Suppressor macrophage treated with lipopolysaccharide for 4 hours (primary cell): ENCODE measurements at places on chromosomes 16 and 17.

GRCh38 chr17:68710035-68710780 lies 109.0 kb upstream of the FAM20A start:
- no peak for DNase-seq

DNA sequence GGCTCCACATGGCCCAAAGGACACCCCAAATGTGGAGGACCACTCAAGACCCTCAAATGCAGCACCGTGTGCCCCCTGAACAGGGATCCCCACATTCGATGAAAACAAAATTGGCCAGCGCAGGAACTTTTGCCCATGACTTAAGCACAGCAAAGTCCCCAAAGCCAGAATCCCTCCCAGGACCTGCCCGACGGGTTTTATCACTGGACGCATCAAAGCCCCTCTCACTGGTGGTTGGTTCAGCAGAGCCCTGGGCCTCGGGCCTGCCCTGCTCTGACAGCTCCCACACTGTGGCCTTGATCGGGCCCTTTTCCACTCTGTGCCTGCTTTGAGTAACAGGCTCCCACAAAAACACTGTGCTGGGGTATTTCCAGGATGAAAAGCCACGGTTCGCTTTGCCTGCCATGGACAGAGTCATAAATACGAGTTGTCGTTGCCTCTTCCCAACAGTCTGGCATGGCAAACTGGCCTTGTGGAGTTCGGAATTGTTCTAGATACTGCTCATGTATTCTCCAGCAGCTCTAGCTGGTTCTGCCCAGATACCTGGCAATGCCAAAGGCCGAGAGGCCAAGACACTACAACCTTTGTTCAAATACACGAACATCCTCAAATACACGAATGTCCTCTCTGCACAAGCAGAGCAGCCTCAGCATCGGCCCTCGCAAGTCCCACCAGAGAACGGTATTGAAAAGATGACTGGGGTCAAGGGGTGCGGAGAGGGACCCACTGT lies 46.4 kb downstream of the TBC1D16 start:
- DNase-seq: no peak

GRCh38 chr16:12010388-12011251 lies 34.1 kb downstream of the SNX29 start:
- peak; percentile 78 for DNase-seq

- peak; percentile 96 for DNase-seq
Measured at GRCh38 chr16:84175350-84176081, 11.3 kb downstream of the TAF1C start.

GRCh38 chr16:86093801-86094750 lies 195.1 kb downstream of the IRF8 start:
- DNase-seq: no peak

GRCh38 chr16:27859020-27859419 lies 204.5 kb downstream of the GSG1L start:
- DNase-seq: no peak

DNA sequence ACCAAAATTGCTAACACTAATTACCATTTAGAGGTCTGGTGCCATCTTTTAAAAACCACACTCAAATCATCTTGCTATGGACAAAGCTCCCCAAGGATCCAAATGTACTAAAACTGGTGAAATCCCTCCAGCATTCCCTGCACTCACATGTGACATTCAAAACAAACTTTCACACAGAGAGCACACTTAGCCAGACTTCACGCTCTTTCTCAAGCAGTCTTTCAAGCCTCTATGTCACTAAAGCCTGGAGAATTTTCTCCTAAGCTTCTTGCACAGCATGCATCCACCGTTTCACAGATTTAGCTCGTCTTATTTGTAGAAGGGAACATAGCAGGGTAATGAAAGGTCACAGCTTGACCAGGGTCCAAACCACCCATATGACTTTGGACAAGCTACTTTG lies 19.3 kb downstream of the CMTM3 start:
- no peak for DNase-seq

- DNase-seq: no peak
Measured at GRCh38 chr16:76176153-76176552, 101.0 kb upstream of the CNTNAP4 start.

DNA sequence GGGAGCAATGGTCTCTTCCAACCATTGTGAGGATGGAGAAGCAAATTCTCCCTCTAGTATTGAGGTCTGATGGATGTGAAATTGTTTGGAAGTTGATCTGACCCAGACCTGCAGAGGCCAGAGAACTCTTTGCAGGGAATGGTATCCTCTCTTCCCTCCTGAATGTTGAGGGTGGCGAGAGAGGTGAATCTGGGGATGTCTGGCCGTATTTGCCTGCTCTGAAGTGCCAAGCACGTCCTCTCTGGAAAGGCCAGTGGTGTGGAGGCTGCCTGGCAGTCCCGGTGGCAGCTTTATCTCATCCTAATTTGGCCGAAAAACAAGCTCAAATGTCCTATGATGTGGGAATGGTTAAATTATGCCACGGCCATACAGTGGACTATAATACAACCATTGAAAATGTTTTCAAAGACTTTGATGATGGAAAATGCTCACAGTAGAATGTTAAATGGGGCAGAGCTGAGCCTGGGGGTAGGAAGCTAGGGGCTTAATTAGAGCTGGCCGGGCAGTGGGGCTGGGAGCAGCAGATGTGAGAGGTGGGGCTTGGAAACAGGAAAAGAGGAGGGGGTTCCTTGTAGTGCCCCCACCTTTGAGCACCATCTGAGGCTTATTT lies 30.8 kb downstream of the WSCD1 start:
- no peak for DNase-seq
